T follicular helper cell (primary cell): ENCODE measurements at places on chromosomes 2 and 18.

- peak; percentile 19 for DNase-seq
These were observed 43.7 kb downstream of the MEX3C start for GRCh38 chr18:51153659-51154371.

- no peak for DNase-seq
These were observed 144.8 kb downstream of the PXDN start for GRCh38 chr2:1599301-1600085.

GRCh38 chr2:200130762-200131166 is 175.4 kb downstream of the MAIP1 start:
- no peak for DNase-seq

GRCh38 chr2:196941398-196942078 is 15.0 kb upstream of the PGAP1 start:
- DNase-seq, result no peak

GRCh38 chr2:101474731-101475384 is at the start of gene RFX8:
Gene RFX8 (minus strand): TSS chr2:101475112. CDS start chr2:101466848, 8,264 bp downstream.
- DNase-seq, result no peak

DNA sequence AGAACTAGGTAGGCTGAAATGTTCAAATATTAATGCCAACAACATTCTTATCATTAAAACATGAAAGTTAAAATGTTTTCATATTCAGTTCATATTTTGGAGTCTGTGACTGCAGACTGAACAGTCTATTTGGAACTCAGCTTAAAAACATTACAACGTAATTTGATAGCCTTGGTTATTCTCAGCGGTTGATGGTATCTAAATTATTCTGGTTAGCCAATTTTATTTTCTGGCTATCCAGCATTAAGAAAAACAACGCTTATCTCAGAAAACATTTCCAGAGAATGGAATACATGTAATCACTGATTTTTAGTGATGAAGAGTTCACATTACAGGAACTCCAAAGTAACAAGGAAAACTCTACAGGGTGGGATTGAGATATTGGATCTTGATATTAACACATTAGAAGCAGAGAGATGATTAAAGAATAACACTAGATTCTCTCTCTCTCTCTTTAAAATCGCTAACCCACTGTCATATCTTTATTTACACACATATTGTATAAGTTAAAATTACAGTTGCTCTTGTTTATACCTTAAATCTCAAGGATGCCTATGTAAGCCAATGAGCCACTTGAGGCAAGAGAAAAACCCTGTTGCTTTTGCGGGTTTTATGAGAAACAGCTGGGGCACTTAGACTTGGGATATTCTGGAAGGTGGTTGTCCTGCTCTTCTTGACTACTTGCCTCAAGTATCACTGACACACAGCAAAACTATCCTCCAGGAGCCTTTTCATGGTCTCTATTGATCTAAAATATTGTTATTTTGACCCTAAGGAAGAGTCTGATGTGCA is 84.9 kb downstream of the ICOS start:
- DNase-seq, result no peak

GRCh38 chr2:194383401-194383800 is 1273.6 kb upstream of the SLC39A10 start:
- no peak for DNase-seq

GRCh38 chr2:111694700-111695101 is 189.3 kb downstream of the ANAPC1 start:
- no peak for DNase-seq
